Mucosa of gallbladder (tissue), 1 donor: ENCODE measurements at places on chromosomes 3 and 15.

GRCh38 chr15:29037997-29038705, 152.4 kb downstream of the APBA2 start:
- DNase-seq = no peak

GRCh38 chr15:41907141-41907540, 13.3 kb upstream of the SPTBN5 start:
- no peak for DNase-seq

DNA sequence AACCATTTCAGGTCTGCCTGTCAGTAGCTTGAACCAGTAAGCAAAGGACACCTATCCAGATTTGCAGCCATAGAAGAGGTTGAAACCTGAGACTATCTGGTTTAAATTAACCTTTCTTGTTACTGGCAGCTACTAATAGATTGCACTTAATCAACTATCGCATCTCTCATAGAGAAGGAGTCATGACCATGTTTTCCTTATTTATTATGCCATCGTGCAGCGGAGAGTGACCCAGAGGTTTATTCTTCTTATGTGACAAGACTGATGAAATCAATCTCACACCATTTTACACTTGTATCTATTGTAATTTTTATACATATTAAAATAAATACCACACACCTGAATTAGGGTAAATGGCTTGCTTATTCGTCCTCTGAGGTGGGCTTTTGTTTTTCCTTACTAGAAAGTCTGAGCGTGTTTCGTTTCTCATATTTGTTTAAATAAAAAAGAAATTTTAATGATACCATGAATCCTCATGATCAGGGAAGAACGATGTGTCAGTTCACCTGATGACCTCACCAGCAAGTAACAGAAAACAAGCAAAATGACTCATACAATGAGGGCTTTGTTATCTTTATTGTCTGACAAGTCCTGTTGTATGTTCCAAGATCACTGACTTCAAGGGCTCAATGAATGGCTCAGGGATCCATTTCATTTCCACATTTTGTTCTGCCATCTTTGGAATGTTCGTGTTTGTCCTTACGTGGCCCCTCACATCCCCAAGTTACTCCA, 379.5 kb upstream of the DPH6 start:
- DNase-seq = no peak

DNA sequence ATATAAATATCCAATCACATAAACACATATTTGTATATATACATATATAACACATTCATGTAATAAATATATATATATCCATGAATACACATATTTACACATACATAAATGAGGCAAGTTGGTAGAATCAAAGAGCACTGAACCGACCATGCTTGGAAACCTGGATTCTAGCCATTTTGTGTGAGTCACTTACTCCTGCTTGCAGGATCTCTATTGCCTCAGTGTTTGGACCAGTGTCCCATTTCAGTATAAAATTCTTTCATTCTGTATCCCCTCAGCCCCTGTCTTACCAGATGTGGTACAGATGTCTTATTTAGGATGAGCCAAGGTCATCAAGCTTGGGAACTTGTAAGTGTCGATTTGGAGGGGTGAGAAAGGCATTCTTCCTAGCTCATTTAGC, 391.4 kb upstream of the FRG2C start:
- no peak for DNase-seq

GRCh38 chr3:169634618-169635236, 28.8 kb downstream of the MECOM start:
- no peak for DNase-seq

DNA sequence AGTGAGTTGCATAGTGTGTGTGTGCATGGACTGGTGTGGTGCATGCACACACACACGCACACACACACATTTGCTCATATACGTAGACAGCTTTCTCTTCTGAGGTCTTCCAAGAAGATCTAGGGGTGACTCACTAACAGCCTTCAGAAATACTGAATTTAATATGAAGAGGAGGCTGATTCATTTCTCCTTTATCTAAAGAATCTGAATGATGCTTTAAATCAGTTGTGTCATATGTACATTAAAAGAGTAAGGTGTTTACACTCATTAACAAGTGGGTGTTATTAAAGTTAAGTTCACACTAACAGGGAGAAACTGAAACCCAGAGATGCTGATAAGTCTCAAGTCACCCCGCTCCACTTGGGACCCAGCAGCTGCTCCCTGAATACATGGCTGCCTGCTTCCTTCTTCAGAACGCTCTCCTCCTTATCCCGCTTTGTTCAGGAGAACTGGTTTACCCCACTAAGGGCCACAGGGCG, 22.0 kb downstream of the TMPRSS7 start:
- no peak for DNase-seq

DNA sequence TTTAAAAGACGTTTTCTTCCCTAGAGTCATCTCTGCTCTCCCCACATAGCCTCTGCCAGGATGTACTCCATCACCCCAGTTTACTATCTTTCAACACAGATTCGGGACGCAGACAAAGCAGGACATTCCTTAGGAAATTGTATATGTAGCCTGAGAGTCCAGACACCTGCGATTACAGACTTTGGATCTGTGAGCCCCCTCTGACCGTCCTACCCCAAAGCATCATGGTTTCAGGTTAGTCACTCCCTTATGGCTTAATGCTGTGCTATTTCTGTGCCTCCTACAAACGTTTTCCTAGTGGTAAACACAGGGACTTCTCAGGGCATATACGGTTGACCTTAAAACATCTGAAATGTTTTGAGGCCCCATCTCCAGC, 234.0 kb upstream of the BHLHE40 start:
- no peak for DNase-seq

DNA sequence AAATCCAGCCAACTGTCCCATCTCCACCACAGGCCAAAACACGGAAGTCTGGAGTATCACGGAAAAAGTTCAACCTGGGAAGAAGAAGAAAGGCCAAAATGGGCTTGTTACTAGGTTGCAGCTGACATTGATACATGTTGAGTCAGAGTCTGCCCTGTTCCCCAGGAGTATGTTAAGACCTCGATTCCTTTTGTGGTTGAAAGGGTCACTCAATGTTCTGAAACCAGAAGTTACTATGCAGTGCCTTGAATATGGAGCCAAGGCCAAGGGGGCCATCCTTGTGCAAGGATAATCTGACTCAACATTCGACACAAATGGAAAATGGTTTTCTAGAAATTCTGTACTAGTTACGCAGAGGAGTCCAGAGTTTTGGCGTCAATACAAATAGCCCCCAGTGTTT, 104.2 kb downstream of the DGKG start:
- no peak for DNase-seq

DNA sequence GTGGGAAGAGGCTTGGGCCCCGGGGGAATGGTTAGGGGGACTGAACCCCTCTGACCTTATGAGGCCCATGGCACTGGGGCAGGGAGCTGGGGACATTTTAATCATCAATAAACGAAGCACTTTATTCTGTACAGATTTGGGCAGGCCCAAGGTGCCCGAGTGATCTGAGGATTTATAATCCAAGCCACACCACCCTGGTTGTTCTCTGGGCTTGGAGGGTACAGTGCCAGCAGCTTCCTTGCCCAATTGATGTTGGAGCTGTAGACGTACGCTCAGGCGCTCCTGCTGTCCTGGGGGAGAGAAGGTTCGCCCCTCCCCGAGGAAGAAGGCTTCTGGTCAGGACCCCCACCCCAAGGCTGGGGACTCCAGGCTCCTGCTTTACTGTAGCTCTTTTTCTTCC, 12.5 kb downstream of the ZBTB47 start:
- DNase-seq = no peak

- DNase-seq = no peak
These were observed 154.9 kb downstream of the SEMA6D start for GRCh38 chr15:47872208-47872607.
